ENCODE measurements at places on chromosomes 4 and X. TPM values are rescaled to one million over a fixed set of nuclear protein-coding genes. Genes with fewer than 3 reads are reported as not detected.

Gene SH2D1A
- 0.88 TPM for total RNA-seq

Gene HS3ST1
- total RNA-seq: 1.6 TPM

Gene ITIH6
- total RNA-seq: not detected

DNA sequence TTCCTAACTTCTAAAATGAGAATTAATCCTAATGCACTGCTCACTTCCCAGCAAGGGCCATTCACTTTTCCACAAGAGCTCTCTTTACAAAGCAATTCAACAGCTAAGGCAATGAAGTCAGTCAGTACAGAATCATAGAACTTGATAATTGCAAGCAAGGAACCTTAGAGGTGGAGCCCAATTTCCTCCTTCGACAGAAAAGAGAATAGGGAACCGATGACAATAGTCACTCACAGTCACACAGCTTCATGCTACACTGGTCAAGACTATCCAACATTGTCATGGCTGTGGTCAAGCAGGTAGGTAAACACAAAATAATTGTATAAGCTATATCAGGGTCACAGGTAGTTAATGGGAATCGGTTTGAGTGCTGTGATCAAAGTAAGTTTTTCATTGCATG, 90.0 kb downstream of the ELOVL6 start:
- no peaks in the 10 kb centered on the region for H3K4me1 ChIP-seq
- no peaks in the 10 kb centered on the region for H3K27me3 ChIP-seq
- no peak overlapping the region for H3K4me3 ChIP-seq
- DNase-seq: no peak
- no peak overlapping the region for H3K27ac ChIP-seq

DNA sequence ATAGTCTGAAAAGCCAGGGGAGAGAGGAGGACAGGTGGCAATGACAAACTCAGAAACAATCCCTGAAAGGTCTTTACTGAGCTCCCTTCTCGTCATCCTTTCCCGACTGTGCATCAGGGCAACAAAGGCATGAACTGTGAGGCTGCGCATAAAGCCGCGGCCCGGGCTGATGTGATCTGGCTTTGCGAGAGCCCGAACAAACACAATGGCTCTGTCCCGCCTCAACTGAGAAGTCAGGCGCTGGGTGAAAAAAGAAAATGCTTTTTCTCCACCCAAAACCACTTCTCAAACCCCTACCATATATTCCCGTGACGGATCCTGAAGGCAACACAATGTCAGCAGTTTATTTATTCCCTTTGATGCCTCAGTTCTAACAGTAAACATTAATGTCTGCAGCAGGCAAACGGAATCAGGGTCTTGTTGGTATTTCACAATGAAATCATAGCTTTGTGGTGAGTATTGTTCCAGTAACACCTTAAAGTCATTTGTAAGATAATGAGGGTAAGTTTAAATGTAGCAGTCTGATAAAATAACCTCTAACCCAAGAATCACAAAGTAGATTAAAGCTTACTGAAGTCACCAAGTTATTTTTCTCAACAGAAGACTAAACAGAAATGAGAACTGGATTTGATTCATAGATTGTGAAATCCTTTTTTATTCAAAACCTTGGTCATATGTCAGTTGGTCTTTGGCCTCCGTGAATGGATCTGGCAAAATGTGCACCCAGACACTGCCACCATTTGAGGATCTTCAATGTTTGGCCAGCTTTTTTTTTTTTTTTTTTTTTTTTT, 67.4 kb downstream of the APBB2 start:
- H3K4me1 ChIP-seq: peaks cover 12% of the 10 kb centered on the region
- no peak for DNase-seq
- H3K36me3 ChIP-seq: no peaks in the 10 kb centered on the region
- H3K27ac ChIP-seq: peak overlapping the region; percentile 91
- no peaks in the 10 kb centered on the region for H3K27me3 ChIP-seq

DNA sequence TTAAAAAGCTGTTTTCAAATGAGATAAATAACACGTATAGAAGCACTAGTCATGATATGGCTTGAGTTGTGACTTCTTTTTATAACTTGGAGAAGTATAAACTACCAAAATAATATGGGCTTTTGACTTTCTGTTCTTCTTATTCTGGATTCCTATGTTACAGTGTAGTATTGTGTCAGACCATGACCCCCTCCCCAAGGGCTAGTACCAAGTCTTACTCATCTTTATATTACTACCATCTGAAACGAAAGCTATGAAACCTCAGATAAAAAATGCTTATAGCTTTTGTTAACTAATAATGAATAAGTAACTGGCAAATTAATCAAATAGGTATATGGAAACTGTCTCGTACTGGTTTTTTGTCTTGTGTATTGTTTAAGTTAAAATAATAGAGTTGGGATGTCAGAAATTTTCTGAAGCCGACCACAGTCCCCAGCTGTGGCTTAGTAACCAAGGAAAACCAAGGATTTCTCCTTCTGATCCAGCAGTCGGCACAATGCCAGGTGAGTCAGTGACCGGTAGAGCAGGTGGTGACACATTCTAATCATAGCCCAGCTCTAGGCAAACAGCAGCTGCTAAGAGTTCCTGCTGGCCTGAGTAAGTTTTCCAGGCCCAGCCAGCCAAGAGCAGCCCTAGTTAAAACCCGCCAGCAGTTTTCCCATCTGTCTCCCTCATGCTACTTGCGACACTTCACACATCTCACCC, 163.3 kb upstream of the PRDX4 start:
- H3K27me3 ChIP-seq: no peaks in the 10 kb centered on the region
- H3K4me1 ChIP-seq: peaks cover 5% of the 10 kb centered on the region
- no peaks in the 10 kb centered on the region for H3K36me3 ChIP-seq

DNA sequence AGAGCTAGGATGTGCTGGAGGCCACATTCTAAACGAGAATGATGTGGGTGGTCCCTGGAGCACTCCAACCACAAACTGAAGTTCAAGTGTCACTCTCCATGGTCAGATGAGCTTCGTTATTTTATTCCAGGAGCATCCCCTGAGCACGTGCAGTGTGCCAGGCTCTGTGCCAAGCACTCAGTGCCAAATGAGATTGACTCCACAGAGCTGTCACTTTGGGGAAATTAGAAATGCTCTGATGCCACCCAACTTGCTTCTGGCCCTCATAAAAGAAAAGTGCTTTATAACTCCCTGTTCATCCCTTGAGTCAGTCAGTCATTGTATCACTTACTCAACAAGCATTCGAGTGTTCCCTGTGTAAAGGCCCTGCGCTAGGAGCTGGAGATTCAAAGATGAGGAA, 91.2 kb downstream of the RTL5 start:
- H3K4me3 ChIP-seq: no peak overlapping the region
- H3K36me3 ChIP-seq: no peaks in the 10 kb centered on the region
- H3K27me3 ChIP-seq: peaks cover 49% of the 10 kb centered on the region
- peak overlapping the region; percentile 43 for H3K27ac ChIP-seq

DNA sequence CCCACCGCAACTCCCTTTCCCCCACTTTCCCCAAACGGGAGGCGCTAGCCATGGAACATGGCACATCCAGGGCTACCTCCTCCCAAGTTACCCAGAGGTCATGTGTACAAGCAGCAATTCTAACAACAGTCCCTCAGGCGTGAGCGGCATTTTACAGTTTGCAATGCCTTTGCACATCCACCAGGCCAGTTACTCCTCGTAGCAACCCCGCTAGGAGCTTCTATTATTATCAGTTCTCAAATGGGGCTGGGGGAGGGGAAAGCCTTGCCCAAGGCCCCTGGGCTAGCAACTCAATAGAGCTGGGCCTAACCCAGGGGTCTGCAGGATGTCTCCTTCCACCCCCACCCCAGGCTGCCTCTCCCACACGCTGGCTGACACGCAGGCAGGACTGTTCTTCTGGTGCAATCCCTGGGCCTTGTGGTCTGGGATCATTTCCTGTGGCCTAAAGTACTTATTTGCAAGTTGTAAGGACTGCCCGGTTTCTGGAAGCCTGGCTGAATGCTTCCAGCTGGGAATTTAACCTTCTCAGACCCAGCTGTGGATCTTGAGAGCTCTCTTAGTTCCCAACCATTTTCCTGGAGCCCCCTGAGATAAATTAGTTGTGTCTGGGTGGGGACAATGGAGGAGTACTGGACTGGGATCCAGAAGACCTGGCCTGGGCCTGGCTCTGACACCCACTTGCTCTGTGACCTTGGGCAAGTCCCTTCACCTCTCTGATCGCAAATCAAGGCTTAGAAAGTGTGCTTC, 27.7 kb downstream of the PJA1 start:
- DNase-seq: no peak
- H3K27me3 ChIP-seq: peaks cover 85% of the 10 kb centered on the region
- no peaks in the 10 kb centered on the region for H3K36me3 ChIP-seq
- H3K27ac ChIP-seq: peak overlapping the region; percentile 61

- no peak overlapping the region for H3K27ac ChIP-seq
- no peaks in the 10 kb centered on the region for H3K36me3 ChIP-seq
- H3K4me3 ChIP-seq: no peak overlapping the region
- no peak for DNase-seq
Measured at GRCh38 chr4:66921433-66921832, 623.9 kb downstream of the CENPC start.

DNA sequence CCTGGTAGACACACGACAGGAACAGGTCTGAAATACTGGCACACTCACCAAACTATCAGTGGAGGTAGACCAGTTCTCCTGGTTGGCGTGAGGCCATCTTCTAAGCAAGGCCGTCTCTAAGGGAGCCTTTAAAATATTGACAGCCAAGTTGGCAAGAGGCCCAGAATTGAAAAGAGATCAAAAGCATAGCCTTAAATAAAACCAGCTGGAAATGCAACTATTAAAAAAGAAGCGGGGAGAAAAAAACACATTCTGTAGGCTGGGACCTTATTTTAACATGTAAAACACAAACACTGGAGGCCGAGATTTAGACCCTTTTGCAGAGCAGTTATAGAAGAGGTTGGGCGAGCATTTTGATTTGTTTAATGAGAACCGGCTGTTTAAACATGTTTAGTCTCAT, 233.0 kb upstream of the CLNK start:
- H3K4me3 ChIP-seq: no peak overlapping the region
- no peaks in the 10 kb centered on the region for H3K27me3 ChIP-seq
- H3K27ac ChIP-seq: no peak overlapping the region
- H3K4me1 ChIP-seq: no peaks in the 10 kb centered on the region
- no peak for DNase-seq
- H3K36me3 ChIP-seq: no peaks in the 10 kb centered on the region

GRCh38 chrX:154797006-154797405, 8.3 kb downstream of the MPP1 start:
- H3K4me1 ChIP-seq: no peaks in the 10 kb centered on the region
- no peaks in the 10 kb centered on the region for H3K27me3 ChIP-seq

DNA sequence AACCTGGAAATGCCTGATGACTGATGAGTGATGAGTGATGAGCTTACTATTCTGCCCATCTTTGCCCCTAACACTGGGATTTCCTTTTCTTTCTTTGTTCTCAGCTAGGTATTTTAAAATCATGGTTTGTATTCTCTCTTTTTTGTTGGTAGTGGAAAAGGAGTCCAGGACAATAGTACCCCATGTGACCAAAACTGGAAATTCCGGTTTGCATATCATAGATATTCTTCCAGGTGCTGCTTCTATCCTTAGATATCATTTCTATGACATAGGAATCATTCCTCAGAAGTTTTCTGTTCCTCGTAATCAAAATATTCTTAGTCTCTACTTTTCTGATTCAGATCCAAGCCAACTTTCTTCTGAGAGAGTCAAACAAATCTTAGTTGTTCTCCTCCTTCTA, 320.5 kb upstream of the TET2 start:
- DNase-seq: no peak
- no peaks in the 10 kb centered on the region for H3K36me3 ChIP-seq
- no peaks in the 10 kb centered on the region for H3K27me3 ChIP-seq

GRCh38 chrX:43314525-43314924, 341.6 kb upstream of the MAOA start:
- no peak overlapping the region for H3K4me3 ChIP-seq
- DNase-seq: no peak
- H3K27me3 ChIP-seq: peaks cover 10% of the 10 kb centered on the region
- no peaks in the 10 kb centered on the region for H3K4me1 ChIP-seq
- no peak overlapping the region for H3K27ac ChIP-seq

DNA sequence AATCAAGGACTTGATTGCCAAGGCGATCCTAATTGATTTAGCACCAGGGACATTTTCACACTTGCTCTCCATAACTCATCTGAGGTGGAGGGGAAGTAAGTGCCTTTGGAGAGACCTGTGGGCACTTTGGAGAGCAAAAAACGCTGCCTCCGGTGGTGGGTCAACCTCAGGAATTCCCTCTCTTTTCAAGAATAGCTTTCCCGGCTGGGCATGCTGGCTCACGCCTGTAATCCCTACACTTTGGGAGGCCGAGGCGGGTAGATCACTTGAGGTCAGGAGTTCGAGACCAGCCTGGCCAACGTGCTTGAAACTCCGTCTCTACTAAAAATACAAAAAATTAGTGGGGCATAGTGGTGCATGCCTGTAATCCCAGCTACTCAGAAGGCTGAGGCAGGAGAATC, 49.2 kb downstream of the PRPS1 start:
- H3K4me1 ChIP-seq: peaks cover 7% of the 10 kb centered on the region
- no peaks in the 10 kb centered on the region for H3K36me3 ChIP-seq
- no peaks in the 10 kb centered on the region for H3K27me3 ChIP-seq
- DNase-seq: peak; percentile 48
- H3K27ac ChIP-seq: peak overlapping the region; percentile 94

GRCh38 chr4:169132561-169133305, 122.7 kb upstream of the CBR4 start:
- no peaks in the 10 kb centered on the region for H3K27me3 ChIP-seq
- no peaks in the 10 kb centered on the region for H3K4me1 ChIP-seq
- DNase-seq: no peak
- H3K4me3 ChIP-seq: no peak overlapping the region
- no peaks in the 10 kb centered on the region for H3K36me3 ChIP-seq
- H3K27ac ChIP-seq: peak overlapping the region; percentile 62

- H3K36me3 ChIP-seq: no peaks in the 10 kb centered on the region
- no peaks in the 10 kb centered on the region for H3K4me1 ChIP-seq
- peaks cover 3% of the 10 kb centered on the region for H3K27me3 ChIP-seq
- H3K4me3 ChIP-seq: no peak overlapping the region
- no peak overlapping the region for H3K27ac ChIP-seq
- DNase-seq: no peak
Measured at GRCh38 chrX:141960578-141960977, 56.9 kb downstream of the MAGEC1 start.

DNA sequence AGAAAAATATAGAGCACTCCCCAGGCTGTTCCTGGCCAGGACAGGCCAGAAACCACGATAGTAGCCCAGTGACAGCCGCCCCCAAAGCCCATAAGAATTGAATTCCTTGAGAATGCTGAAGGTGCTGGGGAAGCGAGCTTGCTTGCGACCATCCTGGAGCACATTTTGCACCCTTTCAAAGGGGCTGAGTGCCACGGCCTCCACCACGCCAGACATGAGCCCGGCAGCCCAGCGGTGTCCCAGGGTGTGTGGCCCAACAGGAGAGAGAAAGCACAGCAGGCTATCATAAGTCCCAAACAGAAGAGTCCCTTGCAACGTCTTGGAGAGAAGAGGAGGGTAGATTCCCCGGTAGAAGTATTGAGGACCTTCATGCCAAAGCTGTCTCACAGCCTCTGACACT, 7.6 kb upstream of the ZCCHC18 start:
- H3K27ac ChIP-seq: no peak overlapping the region
- H3K36me3 ChIP-seq: no peaks in the 10 kb centered on the region
- no peak for DNase-seq
- H3K4me1 ChIP-seq: no peaks in the 10 kb centered on the region
- no peak overlapping the region for H3K4me3 ChIP-seq
- H3K27me3 ChIP-seq: no peaks in the 10 kb centered on the region
